ENCODE measurements at places on chromosomes 5 and 9.

- no peak for DNase-seq
Measured at GRCh38 chr5:124986667-124987066, 240.2 kb upstream of the ZNF608 start.

- DNase-seq = no peak
Measured at GRCh38 chr5:96522635-96523355, 89.7 kb upstream of the PCSK1 start.

DNA sequence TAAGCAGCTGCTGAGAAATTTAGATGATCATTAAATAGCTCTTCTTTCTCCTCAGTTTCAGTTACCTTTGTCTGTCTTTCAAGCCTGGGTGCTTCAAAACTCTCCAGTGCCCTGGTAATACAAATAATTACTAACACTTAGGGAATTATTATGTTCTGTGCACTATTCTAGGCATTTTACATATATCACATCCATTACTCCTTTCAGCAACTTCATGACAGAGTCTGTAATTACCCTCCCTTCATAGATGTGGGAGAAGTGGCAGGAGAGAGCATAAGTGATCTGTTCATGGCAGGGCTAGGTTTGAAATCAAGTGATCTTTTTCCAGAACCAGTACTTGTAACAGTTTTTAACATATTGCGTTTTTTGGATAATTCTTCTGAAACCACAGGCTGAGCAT, 32.0 kb downstream of the MAN2A1 start:
- no peak for DNase-seq

DNA sequence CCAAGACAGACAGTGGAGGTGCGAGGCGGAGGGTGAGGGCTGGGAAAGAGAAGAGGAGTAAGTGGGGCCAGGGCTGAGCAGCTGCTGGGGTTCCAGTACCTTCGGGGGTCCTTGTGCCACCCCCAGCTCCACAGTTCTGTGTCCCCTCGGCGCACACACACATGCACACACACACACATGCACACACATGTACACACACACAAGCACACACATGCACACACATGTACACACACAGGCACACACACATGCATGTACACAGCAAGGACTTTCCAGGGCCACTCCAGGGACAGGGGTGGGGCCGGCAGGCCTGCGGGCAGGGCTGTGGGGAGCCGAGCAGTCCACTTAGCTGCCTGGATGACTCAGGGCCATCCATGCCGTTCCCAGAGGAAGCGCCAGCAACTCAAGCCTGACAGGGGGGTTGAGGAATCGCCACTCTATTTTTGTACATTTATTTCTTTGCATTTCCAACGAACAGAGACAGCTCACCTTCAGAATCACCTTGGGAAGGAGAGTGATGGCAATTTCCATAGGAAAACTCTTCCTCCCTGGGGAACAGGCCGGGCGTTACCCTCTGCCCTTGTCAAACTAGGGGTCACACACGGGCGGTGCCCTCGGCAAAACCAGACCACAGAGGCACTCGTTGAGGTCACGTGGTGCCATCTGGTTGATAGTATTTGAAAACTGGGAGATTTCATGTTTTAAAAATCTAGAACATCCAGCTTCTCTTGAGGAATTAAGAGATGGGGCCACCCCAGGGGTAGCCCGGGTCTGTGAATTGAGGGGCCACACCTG, 135.7 kb downstream of the ADAMTS2 start:
- no peak for DNase-seq

DNA sequence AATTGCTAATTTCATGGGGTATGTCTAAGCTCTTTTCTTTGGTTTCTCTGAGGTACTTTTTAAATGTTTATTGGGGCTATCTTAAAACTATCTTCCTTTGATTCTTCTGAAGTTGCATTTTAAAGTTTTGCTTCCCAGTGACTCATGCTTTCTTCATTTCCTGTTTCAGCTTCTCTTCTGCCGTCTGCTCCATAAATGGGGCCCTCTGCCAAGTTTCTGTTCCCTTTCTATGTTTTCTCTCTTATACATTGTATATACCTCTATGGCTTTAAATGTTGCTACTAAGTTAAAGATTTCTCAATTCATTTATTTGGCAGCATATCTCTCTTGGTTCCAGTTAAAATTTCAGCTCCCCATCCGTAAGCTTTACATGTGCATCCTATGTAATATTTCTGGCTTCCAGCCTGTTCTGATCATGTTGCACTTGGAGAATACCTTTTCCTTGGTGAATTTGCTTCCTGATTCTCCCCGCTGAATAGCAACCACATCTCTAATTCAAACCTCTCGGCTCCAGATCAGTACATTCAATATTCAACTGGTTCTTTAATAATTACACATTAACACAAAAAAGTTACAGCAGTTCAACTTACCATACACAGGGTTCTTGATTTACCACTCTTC, 125.3 kb downstream of the ST8SIA4 start:
- DNase-seq = no peak

- no peak for DNase-seq
Measured at GRCh38 chr5:16877267-16877935, 58.7 kb downstream of the MYO10 start.

GRCh38 chr9:105854026-105854782, 159.9 kb downstream of the TMEM38B start:
- no peak for DNase-seq

DNA sequence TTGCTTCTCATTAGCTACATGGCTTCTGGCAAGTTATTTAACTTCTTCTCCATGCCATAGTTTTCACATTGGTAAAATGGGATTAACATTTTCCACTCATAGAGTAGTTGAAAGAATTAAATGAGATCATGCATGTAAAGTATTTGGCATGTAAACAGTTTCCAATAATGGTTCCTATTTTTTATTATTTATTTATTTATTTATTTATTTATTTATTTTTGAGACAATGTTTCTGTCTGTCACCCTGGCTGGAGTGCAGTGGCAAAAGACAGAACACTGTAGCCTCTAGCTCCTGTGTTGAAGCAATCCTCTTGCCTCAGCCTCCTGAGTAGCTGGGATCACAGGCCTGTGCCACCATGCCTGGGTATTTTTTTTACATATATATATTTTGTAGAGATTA, 117.7 kb downstream of the DOCK2 start:
- DNase-seq = no peak

GRCh38 chr5:73498057-73498992, at the start of gene BTF3:
Gene BTF3, plus strand, starts transcription at chr5:73498442. Its CDS starts 226 bp downstream, at chr5:73498668.
- peak; percentile 88 for DNase-seq

- no peak for DNase-seq
Measured at GRCh38 chr5:9423571-9423970, 122.3 kb downstream of the SEMA5A start.

- peak; percentile 60 for DNase-seq
Measured at GRCh38 chr5:30040488-30041118, 1152.9 kb upstream of the CDH6 start.

DNA sequence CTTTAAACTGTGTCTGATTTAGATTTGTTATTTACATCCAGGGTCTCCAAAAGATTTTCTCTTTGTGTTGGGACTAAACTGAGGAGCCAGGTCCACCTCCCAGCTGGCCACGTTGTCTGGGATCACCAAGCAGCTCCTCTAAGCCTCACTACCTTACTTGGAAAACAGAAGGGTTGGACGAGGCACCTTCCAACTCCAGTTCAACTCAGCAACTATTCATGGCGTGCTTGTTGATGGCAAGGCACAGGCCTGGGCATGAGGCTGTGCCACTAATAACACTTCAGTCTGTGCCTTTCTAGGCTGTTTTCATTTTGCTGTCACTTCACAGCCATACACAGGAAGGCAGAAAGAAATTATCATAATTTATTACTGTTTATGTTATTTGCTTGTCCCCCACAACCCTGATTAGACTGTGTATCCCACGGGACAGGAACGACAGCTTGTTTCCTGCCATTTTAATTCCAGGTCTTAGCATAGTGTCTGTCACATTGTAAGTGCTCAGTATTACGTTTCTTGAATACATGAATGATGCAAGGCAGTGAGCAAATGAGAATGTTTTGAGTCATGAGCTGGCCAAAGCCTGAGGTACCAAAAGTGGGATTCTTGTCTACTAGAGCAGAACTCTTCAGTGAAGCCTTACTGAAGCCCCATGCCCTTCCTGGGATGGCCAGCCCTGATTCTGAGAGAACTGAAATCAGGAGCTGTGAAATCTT, 125.8 kb downstream of the GALNT10 start:
- DNase-seq = no peak

DNA sequence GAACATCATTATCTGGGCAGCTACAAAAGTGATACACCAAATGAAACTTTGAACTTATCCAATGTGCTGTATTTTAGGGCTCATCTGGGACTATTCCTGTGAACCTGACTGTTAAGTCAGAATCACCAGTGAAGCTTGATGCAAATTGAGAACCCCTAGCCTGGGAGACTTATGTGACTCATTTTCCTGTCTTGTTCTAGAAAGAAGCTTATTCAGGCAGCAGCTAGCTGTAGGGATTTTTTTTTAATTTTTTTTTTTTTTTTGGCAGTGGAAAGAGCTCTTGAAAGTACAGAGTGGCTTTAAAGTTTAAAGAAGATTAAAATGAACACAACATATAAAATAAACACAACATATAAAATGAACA, 81.1 kb upstream of the TNFAIP8 start:
- no peak for DNase-seq

DNA sequence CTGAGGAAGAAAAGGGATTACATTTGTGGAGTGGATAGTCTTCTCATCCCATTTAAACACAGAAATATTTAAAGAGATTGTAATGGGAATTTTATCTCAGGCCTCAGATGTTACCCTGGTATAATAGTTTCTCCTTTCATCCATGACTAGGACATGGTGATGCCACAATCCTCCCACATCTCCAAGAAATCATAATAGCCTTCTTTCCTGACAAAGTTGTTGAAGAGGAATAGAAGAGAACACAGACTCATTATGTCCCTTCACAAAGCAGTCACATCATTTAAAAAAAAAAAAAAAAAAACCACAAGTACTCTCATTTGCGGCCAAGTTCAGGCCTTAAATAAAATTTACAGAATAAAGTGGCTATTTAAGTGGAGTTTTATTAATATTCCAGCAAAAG, 359.6 kb downstream of the DEPDC1B start:
- DNase-seq = no peak

- DNase-seq = no peak
Measured at GRCh38 chr5:102789469-102789868, 34.4 kb downstream of the PAM start.

DNA sequence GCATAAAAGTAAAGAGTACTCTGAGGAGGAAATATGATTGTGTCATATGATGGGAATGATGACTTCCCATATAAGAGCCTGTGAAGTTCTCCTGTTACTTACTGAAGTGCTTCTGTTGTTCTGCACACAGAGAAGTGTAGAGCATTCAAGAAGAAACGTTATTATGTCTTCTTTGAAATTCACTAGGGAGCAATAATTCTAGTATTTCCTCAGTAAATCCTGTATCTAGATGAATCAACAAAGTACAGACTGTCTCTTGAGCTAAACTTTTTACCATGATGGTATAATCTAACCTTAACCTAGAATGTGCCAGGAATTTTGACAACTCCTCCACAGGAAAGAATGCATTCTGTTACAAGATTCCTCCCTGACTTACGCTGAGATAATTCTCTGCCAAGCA, 18.9 kb upstream of the GHR start:
- DNase-seq = no peak

GRCh38 chr5:135446206-135446605, 942 bp downstream of the DCANP1 start:
- DNase-seq = no peak

All from NCI-H1930 (cell line).